ENCODE measurements at places on chromosomes 4 and X.

DNA sequence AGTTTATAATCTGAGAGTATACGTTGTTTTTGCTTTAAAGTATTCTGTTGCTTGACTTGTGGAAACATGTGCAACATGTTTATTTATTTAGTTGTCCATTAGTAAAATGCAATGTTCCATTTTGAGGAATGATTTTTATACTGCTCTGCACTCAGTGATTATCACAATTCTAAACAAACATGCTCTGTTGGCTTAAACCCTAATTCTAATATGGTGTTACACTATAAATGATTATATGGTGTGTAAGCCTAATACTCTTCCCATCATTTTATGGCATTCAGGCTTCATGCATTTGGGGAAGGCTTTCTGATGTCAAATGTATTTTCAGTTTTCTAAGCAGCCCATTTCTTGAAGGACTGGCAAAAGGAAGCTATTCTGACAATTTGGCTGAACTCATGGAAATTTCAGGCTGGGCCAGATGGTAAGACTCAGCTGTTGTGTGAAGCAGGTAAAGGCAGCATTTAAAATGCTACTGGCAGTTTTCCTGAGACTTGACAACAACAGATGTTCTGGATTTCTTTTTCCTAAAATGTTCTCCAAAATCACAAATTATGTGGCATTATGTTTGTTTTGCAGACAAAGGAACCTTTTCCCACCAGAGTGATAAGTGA lies 336.7 kb upstream of the GNPDA2 start:
- no peak for DNase-seq

- no peak for DNase-seq
Observed at GRCh38 chrX:40199704-40200103, 101.9 kb upstream of the BCOR start.

GRCh38 chr4:156362581-156362980 lies 408.9 kb upstream of the CTSO start:
- no peak for DNase-seq

DNA sequence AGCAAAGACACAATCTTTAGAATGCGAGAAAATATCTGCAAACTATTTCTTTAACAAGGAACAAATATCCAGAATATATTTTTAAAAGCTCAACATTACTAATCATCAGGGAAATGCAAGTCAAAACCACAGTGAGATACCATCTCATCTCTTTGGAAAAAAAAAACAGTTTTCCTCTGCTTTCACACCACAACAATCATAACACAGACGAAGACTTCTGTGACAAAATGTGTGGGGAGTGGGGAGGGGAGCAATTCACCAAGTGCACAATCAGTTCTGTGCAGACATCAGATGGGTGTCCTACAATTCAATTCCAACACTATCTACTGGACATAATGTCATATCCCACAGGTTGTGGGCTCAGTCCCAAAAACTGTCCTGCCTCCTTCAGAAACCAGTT lies 293.2 kb upstream of the SLC7A11 start:
- DNase-seq, result no peak

DNA sequence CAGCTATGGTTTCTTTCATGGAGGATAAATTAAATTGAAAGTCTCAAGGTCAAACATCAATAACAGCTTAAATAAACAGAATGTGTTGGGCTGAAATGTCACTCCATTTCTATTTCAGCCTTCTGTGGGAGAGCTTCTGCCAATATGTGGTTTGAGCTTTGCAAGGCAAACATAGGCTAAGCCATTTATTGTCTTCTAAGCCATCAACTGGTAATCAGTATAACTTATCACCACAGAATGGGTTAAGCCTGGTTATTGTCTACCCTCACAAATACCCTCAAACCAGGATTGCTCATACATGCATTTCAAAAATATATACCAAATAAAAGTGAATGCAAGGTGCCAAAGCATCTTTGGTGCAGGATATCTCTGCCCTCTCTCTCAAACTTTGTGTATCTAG lies 52.7 kb downstream of the GABRB1 start:
- DNase-seq, result no peak

- no peak for DNase-seq
Observed at GRCh38 chr4:139245590-139245989, 34.4 kb downstream of the MGARP start.

DNA sequence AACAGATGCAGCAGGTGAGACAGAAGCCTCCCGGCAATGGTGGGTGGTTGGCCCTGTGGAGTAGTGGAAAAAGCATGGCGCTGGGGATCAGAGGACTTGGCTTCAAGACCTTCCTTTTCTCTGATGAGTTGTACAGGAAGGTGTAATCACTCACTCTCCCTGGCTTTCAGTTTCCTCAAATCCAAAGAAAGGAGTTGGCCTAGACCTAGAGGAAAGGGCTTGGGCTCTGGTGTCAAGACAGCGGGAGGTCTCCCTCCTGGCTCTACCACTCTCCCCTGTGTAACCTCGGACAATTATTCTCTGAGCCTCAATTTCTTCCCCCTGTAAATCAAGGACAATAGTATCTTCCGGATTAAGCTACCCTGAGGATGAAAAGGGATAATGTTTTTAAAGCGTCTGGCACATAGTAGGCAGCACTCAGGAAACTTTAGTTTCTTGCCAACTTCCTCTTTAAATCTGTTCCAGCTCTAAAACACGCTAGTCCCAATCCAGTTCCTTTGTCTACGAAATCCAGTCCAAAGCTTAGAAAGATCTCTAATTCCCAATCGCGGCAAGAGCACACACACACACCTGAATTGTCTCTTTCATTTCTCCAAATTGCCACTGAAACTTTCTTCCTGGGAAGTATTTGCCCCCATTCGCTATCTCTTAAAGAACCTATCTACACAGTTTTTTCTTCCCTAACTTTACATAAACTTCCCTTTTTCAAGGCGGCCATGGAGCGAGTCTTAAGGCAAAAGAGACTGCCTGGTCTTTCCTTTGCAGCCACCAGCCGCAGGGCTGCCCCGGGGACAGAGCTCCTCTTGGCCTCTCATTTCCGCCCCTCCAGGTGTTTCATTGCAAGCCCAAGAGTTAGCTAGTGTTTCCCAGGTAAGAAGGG lies 29.9 kb upstream of the GPC4 start:
- no peak for DNase-seq

- DNase-seq, result no peak
Observed at GRCh38 chrX:13938051-13938828, 91.5 kb downstream of the GEMIN8 start.

DNA sequence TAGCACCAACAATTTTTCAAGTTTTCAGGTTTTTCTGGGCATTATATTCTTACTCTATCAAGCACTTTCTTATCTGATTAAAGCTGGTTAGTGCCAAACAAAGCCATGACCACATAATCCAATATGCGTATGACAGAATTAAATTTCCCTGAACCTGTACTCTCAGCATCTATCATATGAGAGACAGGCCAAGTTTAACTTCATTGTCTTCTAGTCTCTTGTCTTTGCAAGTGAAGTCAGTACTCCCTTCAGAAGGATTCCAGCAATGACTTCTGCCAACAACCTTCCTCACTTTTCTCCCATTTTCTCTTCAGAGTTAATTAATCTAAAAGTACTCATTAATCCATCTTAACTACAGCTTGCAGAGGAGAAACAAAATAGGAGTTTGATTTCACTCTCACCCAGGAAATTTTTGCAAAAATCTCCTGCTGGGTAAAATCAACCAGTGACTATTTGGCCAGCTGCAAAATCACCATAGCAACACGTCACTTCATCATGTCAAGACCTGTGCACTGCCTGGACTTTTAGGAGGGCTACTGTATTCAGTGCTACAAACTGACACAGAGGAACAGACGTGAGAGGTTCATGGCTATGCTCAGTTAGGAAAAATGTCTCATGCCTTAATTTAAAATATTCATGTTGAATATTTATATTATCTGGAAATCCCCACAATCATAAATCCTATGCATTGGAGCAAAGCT lies 208.4 kb downstream of the ANTXR2 start:
- no peak for DNase-seq

DNA sequence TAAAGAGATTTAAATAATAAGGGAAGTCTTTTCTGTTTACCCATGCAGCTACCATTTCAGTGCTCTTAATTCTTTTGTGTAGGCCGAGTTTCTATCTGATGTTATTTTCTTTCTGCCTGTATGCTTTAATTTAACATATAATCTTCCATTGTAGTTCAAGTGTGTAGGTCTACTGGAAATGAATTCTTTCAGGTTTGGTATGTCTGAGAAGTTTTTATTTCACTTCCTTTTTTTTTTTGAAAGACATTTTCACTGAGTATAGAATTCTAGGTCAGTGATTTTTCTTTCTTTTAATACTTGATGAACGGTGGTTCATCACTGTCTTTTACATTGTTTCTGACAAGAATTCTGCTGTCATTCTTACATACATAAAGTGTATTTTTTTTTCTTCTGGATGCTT lies 42.1 kb downstream of the VAMP7 start:
- no peak for DNase-seq

- no peak for DNase-seq
Observed at GRCh38 chr4:83436680-83437079, 18.9 kb downstream of the HELQ start.

GRCh38 chr4:123893011-123893981 lies 496.7 kb downstream of the SPRY1 start:
- no peak for DNase-seq

DNA sequence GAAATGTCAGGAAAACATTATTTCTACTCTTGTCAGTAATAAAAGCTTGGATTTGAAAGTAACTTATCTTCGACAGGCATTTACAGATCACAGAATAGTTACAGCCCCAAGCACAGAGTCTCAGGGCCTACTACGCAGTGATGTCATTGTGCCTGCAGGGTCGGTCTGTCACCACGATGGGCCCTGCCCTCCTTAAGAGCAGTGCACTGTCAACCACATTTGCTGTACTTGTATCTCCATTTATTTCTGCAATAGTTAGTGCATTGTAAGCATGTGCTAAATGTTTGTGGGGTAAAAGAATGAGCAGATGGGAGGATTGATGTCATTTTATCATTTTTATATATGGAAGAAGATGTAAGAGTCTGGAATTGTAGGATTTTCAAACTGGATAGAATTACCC lies 13.6 kb upstream of the CCKAR start:
- no peak for DNase-seq

DNA sequence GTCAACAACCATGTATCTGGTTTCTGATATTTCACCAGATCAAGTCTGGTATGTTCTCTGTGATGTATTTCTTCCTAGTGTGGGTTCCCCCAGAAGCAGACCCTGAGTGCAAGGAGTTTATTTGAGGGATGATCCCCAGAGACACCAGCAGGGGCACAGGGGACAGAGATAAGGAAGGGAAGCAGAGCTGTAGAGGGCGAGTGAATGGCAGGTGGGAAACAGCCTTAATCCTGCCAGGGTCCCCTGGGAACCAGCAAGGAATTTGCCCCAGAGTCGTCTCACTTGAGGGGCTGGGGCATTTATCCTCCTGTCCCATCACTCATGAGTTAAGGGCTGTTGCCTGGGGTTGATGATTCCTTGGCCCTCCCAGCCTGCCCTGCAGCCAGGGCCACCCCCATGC lies 206.4 kb upstream of the BCOR start:
- DNase-seq, result no peak

DNA sequence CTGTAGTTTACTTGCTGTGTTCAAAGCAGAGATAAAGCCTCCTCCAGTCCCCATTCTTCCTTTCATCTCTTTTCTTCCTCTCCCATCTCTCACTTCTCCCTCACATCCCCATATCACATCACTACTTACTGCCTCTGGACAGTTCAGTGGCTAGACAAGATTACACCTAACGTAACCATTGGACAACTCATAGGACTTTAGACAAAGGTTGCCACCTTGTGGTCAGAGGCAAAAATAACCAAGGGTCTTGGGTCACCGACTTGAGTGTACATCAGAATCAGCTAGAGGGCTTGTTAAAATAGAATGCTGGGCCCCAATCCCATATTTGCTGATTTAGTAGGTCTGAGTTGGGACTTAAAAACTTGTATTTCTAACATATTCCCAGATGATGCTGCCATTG lies 109.3 kb upstream of the DGKK start:
- no peak for DNase-seq

GRCh38 chrX:132444936-132445335 lies 43.9 kb downstream of the MBNL3 start:
- no peak for DNase-seq

GRCh38 chrX:85930099-85930498 lies 117.3 kb downstream of the CHM start:
- DNase-seq, result no peak

GRCh38 chrX:85052636-85053343 lies 49.1 kb downstream of the APOOL start:
- no peak for DNase-seq

DNA sequence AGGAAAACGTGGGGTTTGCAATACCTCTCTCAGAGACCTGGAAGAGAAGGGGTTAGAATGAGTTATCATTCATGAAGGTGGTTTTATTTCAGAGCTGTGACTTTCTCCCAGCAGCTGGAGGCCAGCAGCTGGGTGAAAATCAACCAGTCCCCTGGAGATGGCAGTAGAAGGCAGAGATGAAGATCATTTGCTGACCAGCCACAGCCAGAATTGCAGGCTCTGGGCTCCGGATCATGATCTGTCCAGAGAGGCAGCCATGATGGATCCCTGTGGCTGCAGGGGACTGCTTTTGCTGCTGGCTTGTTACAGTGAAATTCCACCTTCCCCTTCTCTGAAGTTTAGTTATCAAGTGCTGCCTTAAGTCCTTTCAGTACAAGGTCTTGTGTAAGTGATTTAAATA lies 46.9 kb upstream of the TAB3 start:
- no peak for DNase-seq

GRCh38 chr4:74543983-74544382 lies 99.0 kb downstream of the AREG start:
- DNase-seq, result no peak

DNA sequence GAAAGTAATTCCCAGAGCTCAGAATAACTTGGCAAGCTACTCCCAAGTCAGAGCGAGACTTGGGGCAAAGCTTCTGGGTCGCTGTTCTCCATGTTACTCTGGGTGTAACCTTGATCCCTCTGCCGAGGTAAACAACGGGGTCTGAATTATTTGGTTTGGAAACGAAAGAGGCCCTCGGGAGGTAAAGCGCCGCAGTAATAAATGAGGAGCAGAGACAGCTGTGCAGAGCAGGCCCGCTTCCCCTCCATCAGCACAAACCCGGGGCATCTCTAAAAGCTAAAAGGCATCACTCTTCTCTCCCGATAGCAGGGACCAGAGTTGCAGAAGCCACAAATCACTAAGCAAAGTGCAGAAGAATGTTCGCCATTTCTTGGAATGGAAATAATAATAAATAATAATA lies 561.5 kb downstream of the BCOR start:
- DNase-seq, result no peak

DNA sequence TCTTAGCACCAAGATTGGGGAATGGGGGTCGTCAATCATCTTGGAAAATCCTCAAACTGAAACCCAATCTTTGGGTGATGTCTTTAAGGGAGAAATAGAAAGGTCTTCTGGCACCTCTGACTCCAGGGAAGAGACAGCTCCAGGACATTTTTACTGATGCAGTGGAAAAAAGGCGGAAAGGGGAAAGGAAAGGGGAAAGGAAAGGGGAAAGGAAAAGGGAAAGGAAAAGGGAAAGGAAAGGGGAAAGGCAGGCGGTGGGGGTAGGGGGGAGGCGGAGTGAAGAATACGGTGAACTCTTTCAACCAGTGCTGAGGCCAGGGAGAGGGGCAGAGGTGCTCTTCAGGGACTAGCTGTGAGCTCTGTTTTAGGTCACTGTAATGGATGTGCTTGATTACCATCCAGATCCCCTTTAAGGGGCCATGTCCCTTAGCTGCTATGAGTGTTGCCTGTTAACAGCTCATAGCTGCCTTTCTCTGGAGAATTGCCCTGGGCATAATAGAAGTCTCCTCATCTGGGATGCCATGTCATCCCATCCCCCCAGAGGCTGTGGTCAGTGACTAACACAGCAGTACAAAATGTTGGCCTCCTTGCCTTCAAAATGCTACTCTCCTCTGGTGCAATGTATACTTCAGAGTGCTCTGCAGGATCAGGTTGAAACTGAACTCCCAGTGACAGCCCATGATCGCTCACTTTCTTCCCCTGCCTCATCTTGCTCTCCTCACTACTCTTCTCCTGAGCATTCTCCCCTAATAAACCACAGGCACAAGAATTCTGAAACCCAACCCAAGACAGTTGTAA lies 92.4 kb upstream of the AP1S2 start:
- DNase-seq, result no peak
